ENCODE measurements at places on chromosomes 6 and 20. TPM values are rescaled to one million over a fixed set of nuclear protein-coding genes. Genes with fewer than 3 reads are reported as not detected.

ACTL10 gene
- total RNA-seq, result not detected

CNKSR3 gene
- 14.7 TPM for total RNA-seq

GJA10 gene
- not detected for total RNA-seq

COL19A1 gene
- not detected for total RNA-seq

DCDC2 gene
- not detected for total RNA-seq

MEP1A gene
- 1.0 TPM for total RNA-seq

CRISP2 gene
- total RNA-seq, result not detected

SLC22A2 gene
- not detected for total RNA-seq

ALDH5A1 gene
- total RNA-seq, result 0.78 TPM

NCOA7 gene
- total RNA-seq, result 8.5 TPM

LTA gene
- not detected for total RNA-seq

APOM gene
- total RNA-seq, result 1.1 TPM

ZBTB46 gene
- 3.8 TPM for total RNA-seq

NRN1 gene
- total RNA-seq, result 20.6 TPM

NOX3 gene
- not detected for total RNA-seq

IL17F gene
- not detected for total RNA-seq

All from SJSA1 (cell line).